ENCODE measurements at places on chromosomes 2 and 18. TPM values are rescaled to one million over a fixed set of nuclear protein-coding genes. Genes with fewer than 3 reads are reported as not detected.

The CRYBA2 gene
- not detected for total RNA-seq

The GALNT5 gene
- total RNA-seq, result 0.15 TPM

The DUSP19 gene
- 1.2 TPM for total RNA-seq

The ANO7 gene
- total RNA-seq, result 1.3 TPM

The SPAG16 gene
- 8.2 TPM for total RNA-seq

The INHA gene
- 0.20 TPM for total RNA-seq

The MYO5B gene
- total RNA-seq, result 16.1 TPM

The CSRNP3 gene
- total RNA-seq, result 2.6 TPM

The CACNB4 gene
- 0.20 TPM for total RNA-seq

The ERCC3 gene
- total RNA-seq, result 15.1 TPM

The AQP12B gene
- not detected for total RNA-seq

- no peak for DNase-seq
Measured at GRCh38 chr2:61677942-61678341, 139.8 kb upstream of the XPO1 start.

GRCh38 chr2:203021991-203022390 lies 7.3 kb downstream of the NBEAL1 start:
- no peak for DNase-seq

DNA sequence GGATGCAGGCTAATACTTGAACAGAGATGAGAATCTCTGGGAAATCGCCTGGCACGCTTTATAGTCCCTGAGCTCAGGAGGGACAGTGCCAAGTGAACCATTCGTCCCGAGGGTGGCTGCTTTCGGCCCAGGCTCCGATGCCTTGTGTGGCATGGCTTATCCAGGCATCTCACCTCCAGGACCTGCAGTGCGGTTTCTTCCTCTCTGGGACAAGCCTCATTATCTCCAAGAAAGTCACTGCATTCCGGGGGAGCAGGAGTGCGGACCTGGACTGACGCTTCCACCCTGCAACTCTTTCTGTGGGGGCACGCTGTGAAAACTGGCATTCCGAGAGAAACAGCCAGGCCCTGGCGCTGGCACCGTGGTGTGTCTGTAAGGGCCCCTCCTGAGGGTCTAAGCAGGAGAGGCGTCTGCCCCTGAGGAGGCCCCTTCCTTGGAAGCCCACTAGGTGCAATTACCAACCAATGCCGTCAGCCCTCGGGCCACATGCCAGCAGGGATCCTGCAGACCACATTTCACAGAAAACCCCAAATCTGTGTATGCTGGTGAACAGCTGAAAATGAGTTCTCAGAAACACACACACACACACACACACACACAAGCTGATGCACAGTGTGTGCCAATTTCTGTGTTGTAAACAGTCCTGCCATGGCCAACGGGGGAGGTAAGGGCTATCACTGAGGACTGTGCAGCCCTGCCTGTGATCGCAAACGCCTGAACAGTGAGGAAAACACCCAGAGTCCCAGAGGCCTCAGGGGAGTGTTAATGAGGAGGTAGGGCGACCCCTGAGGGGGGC lies 351.9 kb upstream of the SALL3 start:
- DNase-seq, result no peak

DNA sequence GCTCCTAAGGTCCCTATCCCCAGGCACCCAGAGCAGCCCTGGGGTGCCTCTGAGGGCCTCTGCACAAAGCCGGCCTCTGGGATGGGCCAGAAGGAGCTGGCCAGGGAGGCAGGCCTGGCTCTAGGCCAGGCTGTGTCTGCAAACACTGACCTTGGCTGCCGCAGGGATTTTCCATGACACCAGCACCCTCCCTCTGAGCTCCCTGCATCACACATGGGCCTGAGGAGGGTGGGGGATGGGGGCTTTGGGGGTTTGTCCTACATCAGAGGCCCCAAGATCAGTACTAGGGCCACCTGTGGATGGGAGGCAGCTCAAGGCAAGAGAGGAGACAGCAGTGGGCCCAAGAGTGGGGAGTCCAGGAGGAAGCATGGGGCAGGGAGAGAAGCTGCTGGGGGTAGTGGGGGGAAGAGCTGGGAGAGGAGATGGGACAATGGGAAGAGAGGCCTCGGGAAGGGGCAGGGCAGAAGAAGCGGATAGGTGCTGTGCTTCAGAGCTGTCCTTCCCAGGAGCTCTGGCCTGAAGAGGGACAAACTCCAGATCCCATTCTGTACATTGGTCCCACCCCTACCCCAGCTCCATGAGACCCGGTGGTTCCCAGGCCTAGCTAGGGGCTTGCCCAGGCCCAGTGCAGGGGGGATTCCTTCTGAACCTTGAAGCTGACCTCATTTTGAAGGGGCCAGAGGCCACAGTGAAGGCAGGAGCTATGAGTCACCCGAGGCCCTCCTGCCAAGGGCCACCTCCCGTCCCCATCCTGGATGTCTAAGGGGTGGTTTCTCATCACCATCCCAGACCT lies 28.0 kb downstream of the KCNK3 start:
- DNase-seq, result peak; percentile 87

DNA sequence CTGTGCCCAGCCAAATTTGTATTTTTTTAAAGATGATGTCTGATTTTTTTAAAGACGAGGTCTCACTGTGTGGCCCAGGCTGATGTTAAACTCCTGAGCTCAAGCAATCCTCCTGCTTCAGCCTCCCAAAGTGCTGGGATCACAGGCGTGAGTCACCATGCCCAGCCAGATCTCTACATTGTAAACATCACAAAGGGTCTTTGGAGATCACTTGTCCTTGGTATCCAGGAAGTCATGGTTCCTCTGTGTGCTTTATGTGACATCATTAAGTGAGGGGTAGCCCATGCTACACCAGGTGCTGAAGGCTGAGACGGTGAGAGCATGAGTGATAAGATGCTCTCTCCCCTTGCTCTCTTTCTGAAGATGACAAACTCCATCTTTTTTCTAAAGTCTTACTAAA lies 7.0 kb upstream of the NUP35 start:
- no peak for DNase-seq

DNA sequence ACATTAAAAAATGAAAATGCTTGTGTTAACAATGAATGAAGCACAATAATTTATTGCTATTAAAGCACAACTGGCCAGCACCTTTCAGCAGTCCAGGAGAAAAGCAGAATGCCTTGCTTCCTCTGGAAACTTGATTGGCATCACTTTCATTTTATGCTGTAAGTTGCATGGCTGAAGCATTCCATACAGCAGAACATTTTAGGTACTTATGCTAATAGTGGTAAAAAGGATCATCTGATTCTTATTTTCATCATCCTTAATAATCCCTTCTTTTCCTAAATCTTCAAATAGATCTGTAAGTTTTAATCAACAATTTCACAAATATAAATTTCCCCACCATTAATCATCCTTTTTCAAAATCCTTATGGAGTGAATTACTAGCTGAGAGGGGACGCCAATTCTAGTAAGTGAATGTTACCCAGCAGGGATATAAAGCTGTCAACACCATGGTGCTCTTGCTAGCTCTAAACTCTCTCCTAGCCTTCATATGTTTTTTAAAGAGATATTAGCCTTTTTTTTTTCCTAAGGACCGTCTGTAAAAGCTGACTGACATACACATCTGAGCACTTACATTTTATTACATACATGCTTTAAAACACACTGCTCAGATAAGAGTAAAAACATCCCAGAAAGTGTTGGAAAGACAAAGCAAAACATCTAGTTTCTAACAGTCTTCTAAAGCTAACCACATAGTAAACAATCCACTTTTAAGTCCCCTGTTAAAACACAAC lies 5.3 kb downstream of the SATB2 start:
- DNase-seq, result no peak

All from left lobe of liver (tissue), 2 donors.